ENCODE measurements at places on chromosomes 6 and 20. TPM values are rescaled to one million over a fixed set of nuclear protein-coding genes. Genes with fewer than 3 reads are reported as not detected.

DNA sequence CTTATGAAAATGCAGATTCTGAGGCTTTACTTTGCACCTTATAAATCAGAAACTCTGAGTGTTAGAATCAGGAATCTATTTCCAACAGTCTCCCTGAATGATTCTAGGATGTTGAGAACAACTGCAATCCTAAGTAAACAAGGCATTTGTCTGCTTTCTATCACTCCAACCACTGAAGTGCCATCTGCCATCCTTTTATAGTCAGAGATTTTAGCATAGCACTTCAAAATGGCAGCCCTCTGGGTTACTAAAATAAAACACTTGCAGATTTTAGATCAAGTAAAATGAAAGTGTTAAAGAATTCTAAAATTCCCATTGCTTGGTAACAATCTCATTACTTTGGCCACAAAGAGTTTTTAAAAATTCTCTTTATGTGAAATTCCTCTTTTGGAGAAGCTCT lies 258.9 kb downstream of the CD109 start:
- DNase-seq: no peak

DNA sequence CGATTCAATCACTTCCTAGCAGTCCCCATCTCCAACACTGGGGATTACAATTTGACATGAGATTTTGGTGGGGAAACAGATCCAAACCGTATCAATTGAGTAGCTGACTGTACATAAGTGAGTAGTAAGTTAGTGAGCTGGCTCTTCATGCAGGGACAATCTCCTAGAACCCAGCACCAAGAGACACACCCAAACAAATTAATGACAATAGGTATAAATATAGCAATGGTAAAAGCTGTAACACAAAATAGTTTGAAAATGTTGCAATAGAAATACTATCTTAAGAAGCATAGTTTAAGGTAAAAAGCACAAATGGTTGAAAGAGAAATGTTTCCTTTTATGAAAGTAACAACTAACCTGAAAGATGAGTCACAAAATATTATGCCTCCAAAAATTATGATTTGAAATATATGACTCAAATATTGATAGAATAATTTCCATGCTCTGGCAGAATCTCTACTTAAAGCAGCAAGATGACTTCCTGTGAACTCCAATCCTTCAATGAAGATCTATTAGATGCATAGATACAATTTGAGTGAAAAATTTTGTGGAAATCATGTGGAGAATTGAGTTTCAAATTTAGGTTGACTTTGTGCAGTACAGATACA lies 5.4 kb upstream of the SIRPB1 start:
- no peak for DNase-seq

GRCh38 chr20:19344341-19344740 lies 131.9 kb downstream of the SLC24A3 start:
- DNase-seq: no peak

DNA sequence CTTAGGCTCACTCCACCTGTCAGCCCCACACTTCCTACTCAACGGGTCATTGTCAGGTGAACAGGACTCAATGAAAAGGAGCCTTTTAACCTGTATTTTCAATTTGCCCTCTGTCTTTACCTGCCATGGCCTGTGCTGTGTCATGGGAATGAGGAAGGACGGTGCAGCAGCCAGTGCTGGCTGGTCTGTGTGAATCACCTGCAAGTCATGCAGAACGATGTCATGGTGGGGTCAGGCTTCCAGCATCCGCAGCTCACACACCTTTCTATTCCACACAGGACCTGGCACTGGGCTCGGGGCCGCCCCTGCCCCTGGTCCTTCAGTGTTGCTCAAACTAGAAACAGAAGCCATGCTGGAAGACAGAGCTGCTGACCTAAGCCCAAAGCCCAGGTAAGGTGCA lies 188.7 kb upstream of the GMDS start:
- DNase-seq: no peak

DNA sequence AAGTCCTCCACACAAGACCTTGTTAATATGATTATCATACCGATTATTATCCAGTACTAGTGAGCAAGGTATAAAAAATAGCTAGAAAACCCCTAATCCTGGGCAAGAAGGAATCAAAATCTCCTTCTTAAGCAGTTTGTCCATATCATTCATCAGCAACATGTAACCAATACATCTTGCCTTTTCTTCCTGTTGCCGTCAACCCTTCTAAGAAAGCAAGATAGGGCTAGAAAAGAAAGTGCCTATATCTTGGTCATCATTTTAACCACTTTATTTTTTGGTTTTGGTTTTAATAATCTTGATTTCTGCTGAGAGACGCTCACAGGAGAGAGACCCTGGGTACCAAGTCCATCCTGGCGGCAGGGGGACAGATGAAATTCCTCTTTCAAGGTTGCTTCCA lies 27.2 kb upstream of the PREX1 start:
- DNase-seq: no peak

DNA sequence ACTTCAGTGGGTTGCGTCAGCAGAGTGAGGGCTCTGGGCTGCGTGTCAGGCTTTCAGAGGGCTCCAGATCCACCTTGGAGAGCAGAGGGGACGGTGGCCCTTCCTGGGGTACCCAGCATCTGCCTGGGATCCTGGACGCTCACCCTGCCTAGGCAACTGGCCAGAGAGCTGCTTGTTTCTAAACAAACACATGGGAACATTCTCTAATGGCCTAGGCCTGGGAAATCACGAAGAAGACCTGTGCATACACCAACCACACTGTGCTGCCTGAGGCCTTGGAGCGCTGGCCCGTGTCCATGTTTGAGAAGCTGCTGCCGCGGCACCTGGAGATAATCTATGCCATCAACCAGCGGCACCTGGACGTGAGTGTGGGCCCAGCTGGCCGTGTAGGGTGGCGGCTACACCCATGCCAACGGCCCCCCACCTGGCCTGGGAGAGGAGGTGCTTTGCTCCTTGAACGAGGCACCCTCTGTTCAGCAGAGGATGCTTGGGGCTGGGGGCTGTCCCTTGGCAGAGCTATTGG lies 32.2 kb downstream of the PYGB start:
- peak; percentile 29 for DNase-seq

DNA sequence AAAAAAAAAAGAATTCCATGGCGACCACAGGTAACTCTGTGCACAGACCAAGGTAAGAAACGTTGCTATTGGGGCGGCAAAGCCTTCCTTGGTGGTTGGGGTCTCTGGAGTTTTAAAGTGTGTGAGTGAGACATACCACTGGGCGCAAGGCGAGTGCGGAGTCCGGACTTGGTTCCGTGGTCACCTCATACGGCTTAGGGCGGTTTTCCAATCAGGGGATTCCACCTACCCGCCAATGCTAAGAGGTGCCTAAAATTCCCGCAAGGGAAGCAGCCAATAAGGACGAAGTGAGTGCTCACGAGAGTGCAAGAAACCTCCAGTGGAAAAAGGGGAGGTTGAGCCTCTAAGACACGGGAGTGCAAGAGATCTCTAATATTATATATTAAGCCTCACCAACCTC lies 68.6 kb upstream of the PRSS16 start:
- no peak for DNase-seq

DNA sequence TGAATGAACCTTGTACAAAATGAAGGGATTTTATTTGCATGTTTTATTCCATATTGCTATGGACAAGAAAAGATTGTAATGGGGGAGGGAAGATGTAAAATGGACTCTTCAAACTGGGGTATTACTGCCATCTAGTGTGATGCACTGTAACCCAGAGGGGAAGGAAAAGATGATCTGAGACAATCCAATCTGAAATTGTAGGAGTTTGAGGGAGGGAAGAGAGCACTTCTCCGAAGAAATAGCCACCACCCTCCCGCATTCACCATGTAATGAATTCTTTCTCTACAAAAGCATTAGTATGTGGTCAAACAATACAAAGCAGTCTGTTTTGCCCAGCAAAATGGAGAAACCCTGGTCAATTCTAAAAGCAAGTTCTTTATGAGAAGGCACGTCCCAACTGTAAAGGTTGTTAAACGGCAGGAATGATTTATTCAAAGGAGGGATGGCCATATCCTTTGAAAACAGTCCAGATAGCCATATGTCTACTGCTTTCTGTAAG lies 679.5 kb upstream of the NRSN1 start:
- DNase-seq: no peak

- no peak for DNase-seq
Measured at GRCh38 chr6:169291646-169292337, 38.1 kb upstream of the THBS2 start.

DNA sequence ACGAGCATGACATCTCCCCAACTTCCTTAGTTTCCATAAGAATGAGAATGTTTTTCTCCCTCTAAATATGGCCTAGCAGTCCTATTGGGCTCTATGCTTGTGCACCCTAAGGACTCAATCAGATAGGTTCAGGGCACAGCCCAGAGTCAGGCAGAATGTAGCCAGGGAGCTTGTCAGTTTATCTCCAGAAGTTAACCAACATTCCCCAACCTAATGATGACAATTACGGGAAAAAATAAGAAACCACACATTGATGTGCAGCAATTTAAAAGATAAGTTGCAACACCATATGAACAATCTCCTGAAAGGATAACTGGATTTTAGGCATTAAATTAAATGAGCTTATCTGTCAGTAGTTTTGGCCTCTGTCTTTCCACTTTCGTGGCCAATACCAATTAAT lies 71.1 kb downstream of the HDDC2 start:
- DNase-seq: no peak

DNA sequence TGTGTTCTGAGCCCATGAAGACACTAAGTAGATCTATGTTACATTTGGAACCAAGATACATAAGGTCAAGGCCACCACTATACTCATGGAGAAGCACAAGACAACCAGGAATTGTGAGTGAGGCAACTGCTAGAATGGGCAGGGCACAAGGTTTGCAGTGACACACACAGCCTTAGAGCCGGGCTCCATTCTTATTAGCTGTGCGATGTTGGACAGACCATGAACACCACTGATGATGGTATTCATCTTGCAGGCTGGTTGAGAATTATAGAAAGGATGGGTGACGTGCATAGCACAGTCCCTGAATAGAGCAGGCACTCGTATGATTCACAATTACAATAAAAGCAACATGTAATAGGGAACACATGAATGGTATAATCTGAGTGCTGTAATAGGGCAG lies 172.4 kb downstream of the GJA10 start:
- DNase-seq: no peak

DNA sequence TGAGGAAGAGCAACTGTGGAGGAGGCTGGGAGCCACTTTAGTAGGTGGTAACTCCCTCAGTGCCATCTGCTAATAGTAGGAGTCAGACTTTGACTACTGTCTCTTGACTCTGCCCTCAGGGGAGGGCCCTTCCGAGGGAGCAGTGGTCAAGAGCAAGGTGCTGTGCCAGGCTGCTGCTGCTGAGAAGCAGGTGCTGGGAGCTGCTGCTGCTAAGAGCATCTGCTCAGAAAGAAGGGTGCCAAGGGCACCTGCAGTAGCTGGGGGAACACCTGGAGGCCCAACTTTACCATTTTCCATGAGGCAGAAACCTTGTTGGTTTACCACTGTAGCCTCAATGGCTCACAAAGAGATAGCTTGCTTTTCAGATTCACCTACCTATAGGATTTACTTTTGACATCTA lies 18.5 kb downstream of the GGTLC1 start:
- no peak for DNase-seq

- DNase-seq: no peak
Measured at GRCh38 chr20:45780159-45780558, 11.5 kb downstream of the WFDC3 start.

DNA sequence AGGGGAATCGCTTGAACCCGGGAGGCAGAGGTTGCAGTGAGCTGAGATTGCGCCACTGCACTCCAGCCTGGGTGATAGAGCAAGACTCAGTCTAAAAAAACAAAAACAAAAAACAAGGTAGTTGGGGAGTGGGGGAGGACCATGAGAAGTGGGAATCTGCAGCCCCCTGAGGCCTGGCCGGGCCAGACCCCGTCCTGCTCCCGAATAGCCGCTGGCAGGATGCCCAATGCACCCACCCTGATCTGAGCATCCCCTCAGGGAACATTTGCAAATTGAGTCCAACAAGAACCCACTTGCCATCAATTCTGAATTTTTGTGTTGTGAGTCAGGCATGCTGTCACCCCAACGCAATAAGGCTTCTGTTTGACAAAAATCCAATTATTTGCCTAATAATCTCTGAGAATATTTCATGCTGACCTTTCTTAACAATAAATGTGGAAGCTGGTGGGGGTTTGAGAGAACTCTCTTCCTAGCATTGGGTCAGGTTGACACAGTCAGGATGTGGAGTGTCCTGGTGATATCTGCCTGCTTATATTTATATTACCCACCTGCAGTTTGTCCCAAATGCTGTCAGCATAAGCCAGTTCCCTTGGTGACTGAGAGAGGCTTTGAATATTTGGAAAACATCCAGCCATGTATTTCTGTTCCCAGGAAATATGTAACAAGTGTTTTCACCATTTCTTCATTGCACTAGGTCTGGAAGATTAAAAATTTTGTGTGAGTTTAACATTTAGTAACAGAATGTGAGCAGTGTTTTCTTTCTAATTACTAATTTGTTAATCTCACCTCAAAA lies 28.4 kb upstream of the FRMD1 start:
- DNase-seq: no peak

- peak; percentile 21 for DNase-seq
Measured at GRCh38 chr6:34953061-34954025, 64.3 kb downstream of the ANKS1A start.

GRCh38 chr6:63478734-63479133 lies 93.5 kb upstream of the LOC128125822 start:
- no peak for DNase-seq

DNA sequence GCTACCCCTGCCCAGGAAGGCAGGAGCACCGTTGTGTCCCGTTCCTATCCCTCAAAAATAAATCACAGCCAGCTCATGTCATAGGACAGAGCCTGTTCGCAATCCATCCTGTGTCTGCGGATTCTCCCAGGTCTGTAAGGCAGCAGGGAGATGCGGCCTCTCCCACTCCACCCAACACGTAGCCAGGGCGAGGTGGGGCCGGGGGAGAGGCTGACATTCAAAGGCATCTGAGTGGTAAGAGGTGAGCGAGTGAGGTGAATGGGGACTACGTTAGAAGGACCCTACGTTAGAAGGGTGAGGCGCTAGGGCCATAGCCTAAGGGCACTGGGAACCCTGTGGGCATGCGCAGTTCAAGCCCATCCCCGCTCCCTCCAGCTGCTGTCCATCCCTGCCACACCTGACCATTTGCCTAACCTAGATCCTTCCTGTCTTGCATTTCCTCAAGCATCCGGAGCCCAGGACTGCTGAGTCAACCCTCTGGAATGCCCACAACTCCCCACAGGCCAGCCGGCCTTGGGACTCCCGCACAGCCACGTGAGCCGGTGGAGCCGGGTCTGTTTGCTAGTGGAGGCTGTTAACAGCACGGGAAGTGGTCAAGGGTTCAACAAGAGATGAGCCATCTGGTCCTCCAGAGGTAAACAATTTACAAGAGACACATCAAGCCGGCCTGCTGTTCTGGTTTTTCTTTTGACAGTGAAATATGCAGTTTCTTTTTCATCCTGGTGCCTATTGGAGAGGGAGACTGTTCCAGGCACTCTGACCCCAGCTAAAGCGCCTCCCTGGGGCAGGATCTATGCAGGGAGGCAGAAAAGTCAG lies 45.9 kb downstream of the RIPOR3 start:
- peak; percentile 71 for DNase-seq

- no peak for DNase-seq
Measured at GRCh38 chr6:92888316-92888715, 531.0 kb downstream of the EPHA7 start.

GRCh38 chr20:59334651-59335300 lies 34.4 kb downstream of the EDN3 start:
- DNase-seq: no peak

- peak; percentile 4 for DNase-seq
Measured at GRCh38 chr20:58700121-58700821, 7.7 kb downstream of the NPEPL1 start.

Gene BACH2
- total RNA-seq: 3.5 TPM

Gene SPEF1
- not detected for total RNA-seq

Gene B3GALT4
- 44.2 TPM for total RNA-seq

Gene SAMD3
- not detected for total RNA-seq

Gene C6orf141
- total RNA-seq: 21.7 TPM

Gene TGM3
- not detected for total RNA-seq

All from transverse colon (tissue), 4 donors.